Left ventricle myocardium inferior (tissue), 1 donor: ENCODE measurements at places on chromosomes 3 and 15.

DNA sequence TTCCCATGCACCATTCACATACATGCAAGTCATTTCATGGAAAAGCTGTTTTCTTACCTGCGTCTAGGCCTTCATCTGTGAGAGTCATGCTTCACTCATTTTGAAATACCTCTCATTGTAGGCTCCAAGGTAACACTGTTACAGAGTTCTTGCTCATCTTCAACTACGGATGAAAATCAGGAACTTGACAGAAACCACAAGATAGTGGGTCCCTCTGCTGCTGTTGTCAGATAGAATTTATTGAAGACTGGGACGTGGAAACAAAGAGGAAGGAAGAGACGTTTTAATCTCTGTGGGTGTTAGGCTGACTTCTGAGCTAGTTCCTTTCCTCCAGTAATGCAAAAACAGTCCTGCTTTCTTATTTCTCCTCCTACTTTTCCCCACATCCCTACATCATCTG, at the start of gene P2RY14:
Gene P2RY14, minus strand, starts transcription at position 313 of the 400 bp plus-strand sequence. CDS start 64,226 bp downstream, outside the sequence.
- peaks cover 2% of the 10 kb centered on the region for H3K4me1 ChIP-seq
- DNase-seq, result no peak
- H3K4me3 ChIP-seq, result peak within 1 kb of the TSS; percentile 51
- H3K36me3 ChIP-seq, result no peaks in the 10 kb centered on the region
- H3K27me3 ChIP-seq, result no peaks in the 10 kb centered on the region

- H3K4me3 ChIP-seq, result peak overlapping the region; percentile 85
- DNase-seq, result peak; percentile 45
- no peaks in the 10 kb centered on the region for H3K36me3 ChIP-seq
- H3K27ac ChIP-seq, result peak overlapping the region; percentile 99
- peaks cover 83% of the 10 kb centered on the region for H3K4me1 ChIP-seq
Observed at GRCh38 chr3:61562721-61563312, 1.4 kb downstream of the PTPRG start.

DNA sequence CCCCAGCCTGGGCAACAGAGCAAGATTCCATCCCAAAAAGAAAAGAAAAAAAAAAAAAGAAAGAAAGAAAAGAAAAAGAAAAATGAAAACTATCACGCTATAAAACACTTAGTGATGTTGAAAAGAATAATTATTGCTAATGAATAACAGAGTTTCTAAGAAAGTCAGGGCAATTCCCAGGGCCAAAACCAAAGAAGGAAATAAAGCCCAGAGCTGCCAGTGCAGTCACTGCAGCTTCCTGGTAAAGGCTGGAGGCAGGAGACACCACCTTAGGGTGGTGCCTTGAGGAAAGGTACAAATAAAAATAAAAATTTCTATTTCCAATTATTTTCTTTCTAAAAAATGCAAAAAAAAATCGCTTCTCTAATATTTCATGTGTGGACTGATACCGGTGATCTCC, 19.7 kb upstream of the UACA start:
- H3K36me3 ChIP-seq, result no peaks in the 10 kb centered on the region
- H3K4me1 ChIP-seq, result no peaks in the 10 kb centered on the region
- H3K27ac ChIP-seq, result no peak overlapping the region
- no peak for DNase-seq

- H3K27me3 ChIP-seq, result no peaks in the 10 kb centered on the region
- H3K4me3 ChIP-seq, result no peak overlapping the region
- H3K27ac ChIP-seq, result no peak overlapping the region
- H3K4me1 ChIP-seq, result no peaks in the 10 kb centered on the region
Observed at GRCh38 chr15:100929641-100930042, 10.5 kb downstream of the LRRK1 start.
